Thyroid gland (tissue), 4 donors: ENCODE measurements at places on chromosomes 4 and X.

GRCh38 chr4:72531322-72531721 lies 37.7 kb downstream of the ADAMTS3 start:
- no peak for DNase-seq

DNA sequence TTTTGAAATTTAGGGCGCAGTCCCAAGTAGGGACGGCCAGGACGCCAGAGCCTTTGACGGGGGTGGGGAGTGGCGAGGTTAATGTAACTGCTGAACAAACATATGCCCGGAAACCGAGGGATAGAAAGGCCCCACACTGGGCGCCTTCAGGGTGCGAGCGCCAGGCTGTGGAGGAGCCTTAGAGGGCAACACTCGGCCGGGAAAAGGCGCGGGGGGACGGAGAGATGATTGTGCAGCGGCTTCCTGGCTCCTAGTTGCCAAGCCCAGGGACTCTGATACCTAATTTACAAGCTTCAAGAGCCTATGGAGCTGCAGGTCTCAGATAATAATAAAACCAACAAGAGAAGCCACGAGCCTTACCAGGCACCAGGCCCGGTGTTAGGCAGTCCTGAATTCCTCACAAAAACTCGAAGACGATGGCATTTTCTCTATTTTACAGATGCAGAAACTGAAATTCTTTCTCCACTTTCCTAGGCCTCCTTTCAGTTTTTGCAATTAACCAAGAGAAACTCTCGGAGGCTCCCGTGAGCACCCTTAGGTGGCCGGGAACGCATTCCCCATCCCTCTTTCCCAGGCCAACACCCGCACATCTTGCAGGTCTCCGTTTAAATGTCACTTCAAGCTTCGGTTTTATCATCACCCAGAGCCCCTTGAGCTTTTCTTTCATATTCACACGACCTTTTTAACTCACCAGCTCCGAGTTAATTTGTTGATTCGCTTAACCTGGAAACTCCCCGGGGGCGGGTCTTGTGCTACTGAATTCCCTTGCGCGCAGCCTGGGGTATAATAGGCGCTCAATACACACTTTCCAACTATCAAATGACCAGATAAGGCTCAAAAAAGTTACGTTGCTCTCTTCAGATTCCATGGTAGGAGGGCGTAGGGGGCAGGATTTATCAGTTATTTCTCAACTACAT lies 6.4 kb upstream of the GSX2 start:
- no peak for DNase-seq

DNA sequence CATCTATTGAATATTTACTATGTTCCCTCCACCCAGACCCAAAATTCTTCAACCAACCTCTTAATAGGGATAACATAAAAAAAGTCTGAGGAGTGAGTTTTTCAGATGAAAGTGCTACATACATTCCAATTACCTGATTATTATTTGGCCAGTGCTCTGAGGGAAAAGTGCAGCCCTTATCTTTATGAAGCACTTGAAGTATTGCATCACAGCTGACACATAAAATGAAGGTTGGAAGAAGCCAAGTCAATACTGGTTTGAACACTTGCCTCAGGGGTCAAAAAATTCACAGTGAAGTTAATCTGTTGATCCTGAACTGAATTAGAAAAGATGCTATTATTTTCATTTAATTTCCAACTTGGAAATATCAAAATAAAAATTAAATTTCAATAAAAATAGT lies 498.9 kb downstream of the INPP4B start:
- DNase-seq = no peak

DNA sequence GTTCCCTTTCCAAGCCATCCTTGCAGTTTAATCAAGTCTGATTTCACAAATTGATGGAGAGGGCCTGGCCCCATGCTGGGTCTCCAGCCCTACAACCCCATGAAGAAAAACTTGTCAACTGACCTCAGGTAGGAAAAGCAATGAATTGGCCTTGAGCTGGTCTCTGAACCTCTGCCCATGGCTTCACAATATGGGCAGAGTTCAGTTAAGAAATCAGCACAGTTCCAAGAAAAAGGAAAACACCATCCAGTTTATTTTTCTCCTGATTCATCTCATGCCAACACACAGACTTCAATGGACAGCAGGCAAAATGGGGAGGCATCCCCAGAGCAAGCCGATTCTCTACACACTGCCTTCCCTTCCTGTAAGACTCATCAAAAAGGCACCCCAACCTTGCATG lies 3.3 kb downstream of the RIPPLY1 start:
- DNase-seq = no peak

DNA sequence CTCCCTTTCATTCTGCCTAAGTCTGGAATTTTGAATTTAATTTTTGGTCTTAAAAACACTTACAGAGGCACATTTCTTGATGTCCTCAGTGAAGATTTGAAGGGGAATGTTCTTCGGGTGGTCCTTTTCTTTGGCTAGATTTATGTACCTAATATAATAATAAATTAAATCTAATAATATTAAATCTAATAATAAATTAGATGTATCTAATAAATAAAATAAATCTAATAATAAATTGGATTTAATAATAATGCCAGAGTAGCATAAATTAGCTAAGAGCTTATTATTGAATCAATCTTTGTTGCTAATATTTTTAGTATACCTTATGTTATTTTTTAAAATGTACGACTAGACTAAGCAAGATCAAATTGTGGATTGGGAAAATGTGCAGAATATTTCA lies 39.8 kb downstream of the MAD2L1 start:
- no peak for DNase-seq

DNA sequence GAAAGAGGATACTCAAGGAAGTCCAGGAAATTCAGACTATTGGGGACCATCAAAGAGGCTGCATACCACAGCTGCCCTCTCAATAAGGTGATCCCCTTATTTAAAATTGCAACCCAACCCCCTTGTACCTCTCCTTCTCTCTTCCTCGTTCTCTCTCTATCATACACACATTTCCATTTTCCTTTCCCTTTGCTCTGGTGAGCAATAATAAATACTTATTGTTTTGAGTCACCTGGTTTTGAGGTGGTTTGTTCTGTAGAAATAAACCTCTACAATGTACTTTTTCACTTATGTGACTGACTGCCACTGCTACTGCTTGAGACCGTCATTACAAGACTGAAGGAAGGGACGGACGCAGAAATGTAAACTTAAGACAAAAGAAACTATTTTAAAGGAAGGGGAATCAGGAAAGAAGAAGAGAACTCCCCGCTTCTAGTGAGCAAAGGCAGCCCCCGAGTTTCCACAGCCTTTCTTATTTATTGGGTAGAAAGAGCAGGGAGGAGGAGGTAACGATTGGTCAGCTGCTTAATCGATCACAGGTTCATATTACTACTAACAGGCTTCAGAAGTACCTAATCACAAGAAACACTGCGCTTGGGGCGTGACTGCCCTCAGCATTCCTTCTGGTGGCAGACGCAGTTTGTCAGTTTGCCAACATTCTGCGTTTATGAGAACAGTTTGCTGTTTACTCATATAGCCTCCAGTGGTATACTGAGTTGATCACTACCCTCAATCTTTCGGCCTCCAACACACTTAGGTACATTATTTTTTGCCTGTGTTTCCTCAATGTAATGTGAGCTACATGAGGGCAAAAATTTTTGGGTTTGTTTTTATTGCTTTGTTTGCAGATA lies 16.9 kb upstream of the TMEM165 start:
- DNase-seq = no peak

DNA sequence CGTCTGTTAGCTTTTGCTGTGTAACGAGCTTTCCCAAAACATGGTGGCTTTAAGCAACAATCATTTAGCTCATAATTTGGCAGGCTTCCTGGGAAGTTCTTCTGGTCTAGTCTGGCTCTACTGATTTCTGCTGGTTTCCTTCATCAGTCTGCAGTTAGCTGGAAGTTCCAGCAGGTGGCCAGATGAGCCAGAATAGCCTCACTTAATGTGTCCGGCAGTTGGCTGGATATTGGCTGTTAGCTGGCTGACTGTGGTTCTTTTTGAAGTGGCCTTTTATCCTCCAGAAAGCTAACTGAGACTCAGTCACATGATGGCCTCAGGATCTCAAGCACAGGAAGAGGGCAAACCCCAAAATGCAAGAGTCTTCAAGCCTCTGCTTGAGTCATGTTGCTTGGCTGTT lies 34.9 kb downstream of the FTHL17 start:
- peak; percentile 53 for DNase-seq
